ENCODE measurements at places on chromosomes 3 and 15. TPM values are rescaled to one million over a fixed set of nuclear protein-coding genes. Genes with fewer than 3 reads are reported as not detected.

ZDHHC19 gene
- not detected for total RNA-seq

TUSC7 gene
- not detected for total RNA-seq

RAD54L2 gene
- total RNA-seq, result 14.8 TPM

IL17RB gene
- total RNA-seq, result under 0.01 TPM

CLSTN2 gene
- total RNA-seq, result 1.3 TPM

TMC3 gene
- total RNA-seq, result 3.9 TPM

HES1 gene
- 6.9 TPM for total RNA-seq

GOLGA6L7 gene
- not detected for total RNA-seq

OR5AC2 gene
- total RNA-seq, result not detected

KNG1 gene
- not detected for total RNA-seq

CCDC54 gene
- total RNA-seq, result not detected

WNT7A gene
- not detected for total RNA-seq

POLR2M gene
- 319 TPM for total RNA-seq

SI gene
- total RNA-seq, result not detected

ABI3BP gene
- total RNA-seq, result 26.6 TPM

CLDN11 gene
- total RNA-seq, result 225 TPM

MOBP gene
- under 0.01 TPM for total RNA-seq

TLNRD1 gene
- 10.5 TPM for total RNA-seq

EPHA3 gene
- total RNA-seq, result 10.1 TPM

RARRES1 gene
- total RNA-seq, result 111 TPM

ZBTB47 gene
- 28.6 TPM for total RNA-seq

ARGFX gene
- not detected for total RNA-seq

TM4SF1 gene
- total RNA-seq, result 657 TPM

ZNF662 gene
- total RNA-seq, result 0.85 TPM
